Tibial nerve (tissue), 4 donors: ENCODE measurements at places on chromosomes 11 and 22.

- no peak overlapping the region for H3K4me3 ChIP-seq
- H3K36me3 ChIP-seq, result no peaks in the 10 kb centered on the region
- no peaks in the 10 kb centered on the region for H3K27me3 ChIP-seq
- H3K27ac ChIP-seq, result peak overlapping the region; percentile 13
Observed at GRCh38 chr11:11963842-11964773, 44.3 kb downstream of the DKK3 start.

GRCh38 chr11:113475160-113475761, at the start of gene DRD2:
Gene DRD2, minus strand, starts transcription at chr11:113475398. Its CDS starts 50,747 bp downstream, at chr11:113424651.
- no peaks in the 10 kb centered on the region for H3K36me3 ChIP-seq
- H3K4me1 ChIP-seq, result no peaks in the 10 kb centered on the region
- no peak within 1 kb of the TSS for H3K4me3 ChIP-seq
- no peak for DNase-seq

DNA sequence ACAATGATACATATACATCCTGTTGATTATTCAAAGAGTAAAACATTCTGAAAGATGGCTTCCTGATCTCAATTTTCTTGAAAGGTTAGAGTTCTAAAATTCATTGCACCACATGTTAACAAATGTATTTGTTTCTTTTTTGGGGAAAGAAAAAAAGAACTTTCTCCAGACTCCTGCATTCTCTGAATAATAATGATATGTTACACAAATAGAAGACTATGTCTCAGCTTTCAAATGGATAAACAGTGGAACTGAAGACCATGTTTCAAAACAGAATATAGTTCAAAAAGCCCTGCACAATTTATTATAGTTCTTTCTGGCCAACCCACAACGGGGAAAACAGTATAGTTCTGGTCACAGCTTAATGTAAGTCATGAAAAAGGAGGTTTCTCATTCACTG, 277.0 kb downstream of the SBF2 start:
- no peak overlapping the region for H3K4me3 ChIP-seq
- H3K27me3 ChIP-seq, result no peaks in the 10 kb centered on the region
- DNase-seq, result no peak
- no peak overlapping the region for H3K27ac ChIP-seq
- H3K4me1 ChIP-seq, result peaks cover 7% of the 10 kb centered on the region
- no peaks in the 10 kb centered on the region for H3K36me3 ChIP-seq

DNA sequence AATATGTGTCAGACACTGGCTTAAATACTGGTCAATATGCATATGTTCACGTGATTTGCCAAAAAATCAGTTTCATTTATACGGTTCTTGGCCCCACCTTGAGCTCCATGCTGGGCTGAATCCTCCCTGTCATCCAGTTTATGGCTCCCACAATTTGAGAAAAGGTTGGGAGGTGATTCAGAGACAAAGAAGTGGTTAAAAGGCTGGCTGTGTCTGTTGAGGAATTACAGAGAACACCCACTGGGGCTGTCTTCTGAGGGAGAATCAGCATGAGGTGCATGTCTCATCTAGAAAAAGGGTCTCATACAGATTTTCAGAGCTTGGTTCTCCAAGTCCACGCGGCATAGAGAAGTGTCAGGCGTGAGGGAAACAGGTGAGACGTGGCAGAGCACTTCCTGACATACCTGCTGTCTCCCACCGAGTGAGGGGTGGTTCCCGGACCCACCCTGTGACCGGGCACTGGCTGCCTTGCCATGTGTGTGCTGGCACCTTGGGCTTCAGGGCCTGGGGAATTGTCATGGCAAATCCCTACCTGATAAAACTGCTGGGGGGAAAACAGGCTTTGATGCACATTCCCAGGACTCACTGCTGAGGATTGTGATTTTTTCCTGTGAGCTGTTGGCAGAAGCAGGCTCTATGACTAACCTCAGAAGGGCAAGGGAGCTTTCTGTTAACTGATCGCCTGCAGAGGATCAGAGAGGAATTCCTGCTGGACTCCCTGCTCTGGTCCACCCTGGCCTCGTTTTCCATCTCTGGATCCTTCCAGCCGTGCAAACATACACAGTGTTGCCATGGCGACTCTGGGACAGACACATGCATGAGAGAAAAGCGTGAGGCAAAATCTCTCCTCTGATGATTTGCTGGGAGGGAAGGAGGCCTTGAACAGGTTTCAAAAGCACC, 223.6 kb downstream of the ADAMTS15 start:
- H3K36me3 ChIP-seq, result no peaks in the 10 kb centered on the region
- H3K27me3 ChIP-seq, result no peaks in the 10 kb centered on the region
- H3K4me3 ChIP-seq, result no peak overlapping the region
- H3K27ac ChIP-seq, result peak overlapping the region; percentile 36
- no peak for DNase-seq
- peaks cover 31% of the 10 kb centered on the region for H3K4me1 ChIP-seq

DNA sequence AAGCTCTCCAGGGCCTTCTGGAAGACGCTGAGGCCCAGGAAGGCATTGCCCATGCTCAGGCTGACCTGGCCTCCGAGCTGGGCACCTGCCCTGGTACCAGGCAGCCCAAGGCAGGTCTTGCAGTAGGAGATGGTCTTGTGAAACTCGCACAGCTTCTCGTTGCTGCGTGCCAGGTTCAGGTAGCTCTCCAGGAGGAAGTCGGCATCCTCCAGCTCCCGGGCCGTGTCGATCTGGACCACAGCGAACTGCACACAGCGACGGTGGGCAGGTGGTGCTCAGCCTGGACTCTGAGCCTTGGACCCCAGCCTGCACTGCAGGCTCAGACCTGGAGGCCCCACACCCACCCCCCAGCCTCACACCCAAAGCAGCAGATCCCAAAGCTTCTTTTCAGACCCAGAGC, 1.0 kb downstream of the RAPSN start:
- no peaks in the 10 kb centered on the region for H3K4me1 ChIP-seq
- H3K27ac ChIP-seq, result no peak overlapping the region
- H3K36me3 ChIP-seq, result no peaks in the 10 kb centered on the region
- no peak for DNase-seq
- H3K4me3 ChIP-seq, result no peak overlapping the region

- no peaks in the 10 kb centered on the region for H3K4me1 ChIP-seq
- peak overlapping the region; percentile 88 for H3K27ac ChIP-seq
- no peaks in the 10 kb centered on the region for H3K36me3 ChIP-seq
- H3K27me3 ChIP-seq, result no peaks in the 10 kb centered on the region
Observed at GRCh38 chr22:50189849-50190181, 4.1 kb downstream of the TRABD start.

DNA sequence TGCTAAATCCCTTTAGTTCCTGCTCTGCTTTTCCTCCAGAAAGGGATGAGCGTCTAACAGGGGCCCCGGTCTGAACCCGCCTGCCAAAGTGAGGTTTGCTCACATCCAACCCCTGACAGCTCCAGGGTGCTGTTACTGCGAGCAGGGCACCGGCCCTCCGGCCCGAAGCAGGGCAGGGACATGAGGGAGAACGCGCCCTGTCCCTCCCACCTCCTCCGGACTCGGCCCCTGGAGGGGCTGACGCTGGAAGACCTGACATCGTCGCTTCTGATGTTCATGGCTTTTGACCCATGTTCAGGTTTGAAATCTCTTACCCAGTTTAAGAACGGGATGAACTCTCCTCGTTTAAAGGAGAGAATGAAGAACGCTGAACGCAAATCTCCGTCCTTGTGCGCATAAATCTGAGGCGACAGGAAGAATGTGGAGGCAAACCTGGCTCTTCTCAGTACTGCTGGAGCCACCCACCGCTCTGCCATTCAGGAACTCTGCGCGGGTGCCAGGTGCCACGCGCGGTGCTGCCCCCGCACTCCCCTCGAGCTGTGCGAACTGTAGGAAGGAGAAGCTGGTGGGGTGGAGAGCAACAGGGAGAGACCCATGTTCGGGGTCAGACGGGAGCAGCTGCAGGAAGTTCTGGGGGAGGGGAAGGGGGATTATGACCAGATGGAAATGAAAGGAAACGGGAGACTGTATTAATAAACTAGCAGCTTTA, 826 bp upstream of the EEF1G start:
- H3K4me3 ChIP-seq, result peak overlapping the region; percentile 88
- no peaks in the 10 kb centered on the region for H3K4me1 ChIP-seq
- H3K27me3 ChIP-seq, result no peaks in the 10 kb centered on the region
- H3K27ac ChIP-seq, result peak overlapping the region; percentile 88

- H3K27me3 ChIP-seq, result no peaks in the 10 kb centered on the region
- DNase-seq, result peak; percentile 66
- H3K27ac ChIP-seq, result no peak overlapping the region
- H3K4me3 ChIP-seq, result no peak overlapping the region
- H3K36me3 ChIP-seq, result no peaks in the 10 kb centered on the region
- H3K4me1 ChIP-seq, result no peaks in the 10 kb centered on the region
Observed at GRCh38 chr11:35485656-35486322, 39.6 kb downstream of the PAMR1 start.

- peaks cover 7% of the 10 kb centered on the region for H3K36me3 ChIP-seq
- no peaks in the 10 kb centered on the region for H3K4me1 ChIP-seq
- no peak for DNase-seq
Observed at GRCh38 chr22:42863349-42863961, 6.4 kb upstream of the ARFGAP3 start.

DNA sequence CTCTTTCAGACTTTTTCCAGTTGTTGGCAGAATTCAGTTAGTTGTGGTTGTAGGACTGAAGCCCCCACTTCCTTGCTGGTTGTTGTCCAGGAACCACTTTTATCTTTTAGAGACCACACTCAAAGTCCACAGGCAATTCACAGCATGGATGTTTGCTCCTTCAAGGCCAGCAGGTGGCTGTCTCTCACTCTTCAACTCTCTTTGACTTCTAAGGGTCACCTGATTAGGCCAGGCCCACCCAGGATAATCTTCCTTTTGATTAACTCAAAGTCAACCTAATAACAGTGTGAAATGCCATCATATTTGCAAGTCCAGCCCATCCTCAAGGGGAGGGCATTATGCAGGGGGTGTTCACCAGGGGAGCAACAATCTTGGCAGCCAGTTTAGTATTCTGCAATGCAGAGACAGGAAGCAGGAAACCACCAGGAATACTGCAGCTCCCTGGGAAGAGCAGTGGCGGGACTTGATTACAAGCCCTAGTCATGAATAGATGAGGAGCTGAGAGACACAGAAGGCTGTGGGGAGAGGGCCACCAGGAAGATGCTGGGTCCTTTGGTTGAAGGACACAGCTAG, 52.4 kb downstream of the LRRC74B start:
- no peaks in the 10 kb centered on the region for H3K27me3 ChIP-seq
- H3K27ac ChIP-seq, result no peak overlapping the region
- H3K4me3 ChIP-seq, result no peak overlapping the region
- H3K36me3 ChIP-seq, result no peaks in the 10 kb centered on the region
- H3K4me1 ChIP-seq, result peaks cover 6% of the 10 kb centered on the region
- DNase-seq, result no peak

DNA sequence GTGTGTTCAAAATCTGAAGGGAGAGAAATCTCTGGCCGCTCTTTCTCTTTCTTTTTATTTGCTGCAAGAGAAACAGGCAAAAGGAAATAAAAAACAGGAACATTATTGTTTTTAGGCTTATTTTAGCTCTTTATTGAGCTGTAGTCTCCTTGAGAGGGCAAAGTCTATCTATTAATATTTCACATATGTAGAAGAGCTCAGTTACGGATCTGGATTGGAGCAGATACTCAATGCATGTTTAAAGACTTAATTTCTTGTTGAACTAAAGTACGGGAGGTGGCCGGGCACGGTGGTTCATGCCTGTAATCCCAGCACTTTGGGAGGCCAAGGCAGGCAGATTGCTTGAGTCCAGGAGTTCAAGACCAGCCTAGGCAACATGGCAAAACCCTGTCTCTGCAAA, 78.4 kb upstream of the GDPD4 start:
- DNase-seq, result no peak
- H3K4me3 ChIP-seq, result no peak overlapping the region
- no peaks in the 10 kb centered on the region for H3K4me1 ChIP-seq
- no peaks in the 10 kb centered on the region for H3K27me3 ChIP-seq
- H3K36me3 ChIP-seq, result peaks cover 29% of the 10 kb centered on the region

DNA sequence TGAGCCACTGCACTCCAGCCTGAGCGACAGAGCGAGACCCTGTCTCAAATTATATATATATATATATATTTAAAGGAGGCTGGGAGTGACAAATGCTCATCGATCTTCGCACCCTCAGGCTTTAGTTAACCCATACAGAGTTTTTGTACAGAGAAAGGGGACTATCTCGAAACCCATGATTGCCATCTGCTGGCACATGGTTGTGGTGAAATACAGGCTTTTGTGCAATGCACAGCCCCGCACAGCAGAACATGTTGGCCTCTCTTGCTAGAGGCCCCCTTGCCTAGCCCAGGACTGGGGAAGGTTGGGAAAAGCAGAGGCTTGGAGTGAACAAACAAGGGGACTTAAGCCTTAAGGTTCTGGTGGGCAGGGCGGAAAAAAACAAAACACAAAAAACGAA, 3.6 kb downstream of the MYBPC3 start:
- H3K4me3 ChIP-seq, result no peak overlapping the region
- DNase-seq, result no peak
- H3K27me3 ChIP-seq, result no peaks in the 10 kb centered on the region
- H3K36me3 ChIP-seq, result no peaks in the 10 kb centered on the region
- no peak overlapping the region for H3K27ac ChIP-seq
- H3K4me1 ChIP-seq, result no peaks in the 10 kb centered on the region

- no peaks in the 10 kb centered on the region for H3K4me1 ChIP-seq
- H3K27me3 ChIP-seq, result peaks cover 8% of the 10 kb centered on the region
- no peak overlapping the region for H3K4me3 ChIP-seq
- DNase-seq, result no peak
- no peak overlapping the region for H3K27ac ChIP-seq
Observed at GRCh38 chr22:43197271-43197941, 10.5 kb upstream of the TTLL12 start.
